ENCODE measurements at places on chromosomes 16 and 17.

GRCh38 chr16:79970551-79971236 is 370.2 kb upstream of the MAF start:
- DNase-seq, result no peak

- no peak for DNase-seq
Observed at GRCh38 chr16:87954361-87954760, 3.1 kb downstream of the BANP start.

DNA sequence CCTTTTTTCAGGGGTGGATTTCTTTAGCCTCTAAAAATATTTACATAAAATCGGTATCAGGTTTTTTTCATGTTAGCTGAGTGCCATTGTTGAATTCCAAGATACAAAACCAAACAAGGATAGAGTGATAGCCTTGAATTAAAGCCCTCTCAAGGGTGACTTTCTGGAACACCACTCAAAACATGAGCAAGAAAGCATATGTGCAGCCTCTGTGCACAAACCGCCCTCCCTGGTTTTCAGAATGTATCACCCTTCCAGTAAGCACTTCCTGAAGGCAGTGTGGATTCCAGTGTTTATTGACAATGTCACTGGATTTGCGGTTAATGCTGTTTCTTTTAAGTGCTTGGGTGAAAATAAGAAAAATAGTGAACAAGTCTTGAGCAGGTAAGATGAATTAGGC is 597.7 kb downstream of the TMEM114 start:
- DNase-seq, result no peak

DNA sequence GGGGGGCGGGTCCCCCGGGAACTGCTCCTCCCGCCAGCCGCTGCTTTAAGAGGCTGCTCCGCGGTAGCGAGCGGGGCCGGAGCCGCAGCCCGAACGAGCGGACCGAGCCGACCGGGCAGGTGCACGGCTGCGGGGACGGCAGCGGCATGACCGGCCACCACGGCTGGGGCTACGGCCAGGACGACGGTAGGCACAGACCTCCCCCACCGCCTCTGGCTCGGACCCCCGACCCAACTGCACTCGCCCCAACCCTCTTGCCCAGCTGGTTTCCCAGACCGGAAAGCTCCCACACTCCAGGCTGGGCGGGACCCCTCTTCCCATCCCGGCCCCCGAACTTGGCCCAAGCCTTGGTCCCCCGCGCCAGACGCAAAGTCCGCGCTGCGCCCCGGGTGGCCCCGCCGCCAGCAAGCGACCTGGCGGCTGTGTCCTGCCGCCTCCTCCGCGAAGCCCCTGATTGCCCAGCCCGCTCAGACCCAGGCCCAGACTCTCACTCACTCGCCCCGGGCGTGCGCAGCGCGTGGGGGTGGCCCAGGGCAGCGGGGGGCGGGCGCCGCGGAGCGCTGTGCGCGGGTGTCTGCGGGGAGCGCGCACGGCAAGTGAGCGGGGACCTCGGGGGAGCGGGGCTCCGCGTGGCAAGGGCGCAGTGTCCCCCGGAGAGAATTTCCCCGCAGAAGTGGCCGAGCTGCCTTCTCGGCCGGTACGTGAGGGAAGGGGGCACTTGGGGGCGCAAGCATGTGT is at the start of gene CA7:
CA7 (plus strand) TSS at position 73 of the 738 bp plus-strand sequence; CDS start at position 147, 74 bp downstream.
- no peak for DNase-seq

DNA sequence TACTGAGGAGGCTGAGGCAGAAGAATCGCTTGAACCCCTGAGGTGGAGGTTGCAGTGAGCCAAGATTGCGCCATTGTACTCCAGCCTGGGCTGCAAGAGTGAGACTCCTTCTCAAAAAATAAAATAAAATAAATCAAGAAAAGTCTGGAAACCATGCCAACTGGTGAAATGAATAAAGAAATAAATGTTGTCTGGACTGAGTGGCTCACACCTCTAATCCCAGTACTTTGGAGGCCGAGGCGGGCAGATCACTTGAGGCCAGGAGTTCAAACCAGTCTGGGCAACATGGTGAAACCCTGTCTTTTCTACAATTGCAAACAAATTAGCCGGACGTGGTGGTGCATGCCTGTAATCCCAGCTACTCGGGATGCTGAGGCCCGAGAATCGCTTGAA is 744 bp upstream of the LRRC37A3 start:
- DNase-seq, result no peak

DNA sequence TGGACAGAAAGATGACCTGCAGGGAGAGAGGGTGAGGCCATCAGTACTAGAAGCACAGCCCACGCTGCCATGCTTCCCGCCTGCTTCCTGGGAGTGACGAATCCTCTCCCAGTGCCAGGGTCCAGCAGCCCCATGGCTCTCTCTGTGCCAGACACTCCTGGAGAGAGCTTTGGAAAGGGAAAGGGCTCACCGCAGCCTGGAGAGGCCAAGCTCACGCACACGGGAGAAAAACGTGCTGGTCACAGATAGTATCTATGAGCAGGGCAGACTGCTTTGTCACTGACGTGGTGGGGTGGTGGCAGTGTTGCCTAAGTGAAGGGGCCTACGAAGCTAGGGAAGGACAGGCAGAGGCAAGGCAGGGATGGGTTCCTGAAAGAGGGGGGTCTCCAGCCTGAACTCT is 5.4 kb downstream of the WBP2 start:
- no peak for DNase-seq

DNA sequence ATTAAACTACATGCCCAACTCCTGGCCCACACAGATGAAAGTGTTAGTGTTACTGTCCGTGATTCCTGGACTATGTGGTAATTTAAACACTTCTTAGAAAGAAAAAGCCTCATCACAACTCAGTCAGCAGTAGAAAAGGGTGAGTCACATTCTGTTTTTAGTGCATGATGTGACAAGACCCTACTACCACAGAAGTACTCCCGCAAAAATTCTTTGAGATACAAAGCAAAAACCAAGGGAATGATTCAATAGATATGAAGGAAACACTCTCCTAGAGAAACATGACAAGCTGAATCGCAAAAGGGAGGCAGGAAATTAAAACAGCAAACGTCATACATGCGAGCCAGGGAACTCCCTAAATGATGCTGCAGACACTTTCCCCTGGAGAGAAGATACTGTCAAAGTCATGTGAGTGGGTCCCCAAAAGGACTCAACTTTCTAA is 14.4 kb downstream of the SNN start:
- DNase-seq, result no peak

GRCh38 chr17:44071198-44071520 is 624 bp downstream of the G6PC3 start:
- no peak for DNase-seq

GRCh38 chr16:24853830-24854229 is 8.1 kb downstream of the SLC5A11 start:
- DNase-seq, result no peak

- no peak for DNase-seq
Observed at GRCh38 chr16:3656491-3657468, 2.3 kb downstream of the DNASE1 start.

- no peak for DNase-seq
Observed at GRCh38 chr16:54366943-54367342, 80.4 kb upstream of the IRX3 start.

GRCh38 chr16:65896448-65897153 is 469.9 kb upstream of the CDH5 start:
- DNase-seq, result no peak

GRCh38 chr16:30621765-30622164 is 11.6 kb upstream of the ZNF689 start:
- DNase-seq, result no peak

DNA sequence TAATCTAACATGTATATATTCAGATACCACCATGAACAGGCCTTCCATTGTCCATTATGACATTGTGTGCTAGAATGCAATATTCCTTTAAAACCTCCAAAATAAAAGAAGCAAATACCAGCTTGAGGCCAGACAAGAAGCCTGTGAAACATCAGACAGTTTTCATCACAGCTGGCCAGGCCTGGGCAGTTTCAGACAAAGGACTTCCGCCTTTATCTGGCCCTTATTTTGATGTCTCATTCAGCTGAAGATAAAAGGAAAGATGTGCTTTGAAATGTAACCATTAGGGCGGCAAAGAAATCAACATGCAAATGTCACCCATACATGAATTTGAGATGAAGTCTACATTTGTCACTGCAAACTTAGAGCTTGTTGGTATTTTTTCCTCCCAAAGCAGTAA is 737.5 kb downstream of the KCNJ2 start:
- DNase-seq, result no peak

DNA sequence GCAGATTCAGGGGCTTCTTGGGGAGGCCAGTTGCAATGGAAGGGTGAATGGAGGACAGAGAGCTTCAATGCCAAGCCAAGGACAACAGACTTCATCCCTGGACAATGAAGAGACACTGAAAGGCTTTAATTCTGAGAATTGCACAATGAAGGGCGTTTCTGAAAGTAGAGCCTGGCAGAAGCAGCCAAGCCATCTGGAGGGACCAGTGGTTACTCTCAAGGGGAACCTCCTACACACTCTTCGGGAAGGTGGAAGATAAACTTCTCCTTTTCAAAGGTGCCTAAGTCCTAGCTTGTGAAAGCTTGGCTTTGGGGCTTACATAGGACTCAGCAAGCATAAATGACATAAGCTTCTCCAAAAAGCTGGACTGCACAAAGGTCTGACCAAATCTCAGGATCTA is 6.2 kb upstream of the CES1 start:
- no peak for DNase-seq

- no peak for DNase-seq
Observed at GRCh38 chr16:25064937-25065336, 46.6 kb upstream of the LCMT1 start.

DNA sequence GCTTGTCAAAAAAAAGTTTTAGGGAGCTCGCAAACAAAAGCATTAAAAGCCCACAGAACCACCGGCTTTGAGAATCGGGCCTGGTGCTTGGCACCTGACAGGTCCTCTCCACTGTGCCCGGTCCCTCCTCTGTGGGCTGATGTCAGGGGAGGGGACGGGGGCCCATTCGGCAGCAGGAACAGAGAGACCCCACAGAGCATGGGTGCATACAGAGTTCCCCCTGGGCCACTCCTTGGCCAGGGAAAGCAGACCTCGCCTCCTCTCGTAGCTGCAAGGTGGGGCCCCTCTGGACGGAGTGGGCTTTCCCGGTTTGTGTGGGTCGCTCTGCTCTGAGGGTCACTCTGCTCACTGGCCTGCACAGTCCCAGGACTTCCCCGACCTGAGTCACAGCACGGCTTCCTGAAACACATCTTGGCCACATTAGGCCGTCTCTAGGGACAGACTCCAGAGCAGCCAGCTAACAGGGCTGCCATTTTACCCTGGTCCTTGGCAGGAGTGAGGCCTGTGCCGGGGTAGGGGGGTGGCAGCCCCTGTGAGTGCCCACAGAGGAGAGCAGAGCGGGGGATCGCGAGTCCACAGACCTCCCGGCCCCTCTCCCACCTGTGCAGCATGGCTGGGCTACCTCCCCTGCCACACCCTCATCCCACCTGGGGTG is 11.1 kb downstream of the CBFA2T3 start:
- DNase-seq, result no peak

DNA sequence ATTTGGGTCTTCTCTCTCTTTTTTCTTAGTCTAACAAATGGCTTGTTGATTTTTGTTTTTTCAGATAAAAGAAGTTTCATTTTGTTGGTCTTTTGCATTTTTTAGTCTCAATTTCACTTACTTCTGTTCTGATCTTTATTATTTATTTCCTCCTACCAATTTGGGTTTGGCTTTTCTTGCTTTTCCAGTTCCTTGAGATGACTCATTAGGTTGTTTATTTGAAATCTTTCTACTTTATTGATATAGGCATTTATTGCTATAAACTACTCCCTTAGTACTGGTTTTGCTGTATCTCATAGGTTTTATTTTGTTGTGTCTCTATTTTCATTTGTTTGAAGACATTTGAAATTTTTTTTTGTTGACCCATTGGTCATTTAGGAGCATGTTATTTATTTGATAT is 152.2 kb upstream of the MPHOSPH6 start:
- no peak for DNase-seq

GRCh38 chr16:3097266-3097665 is 1.8 kb downstream of the ZSCAN10 start:
- no peak for DNase-seq

DNA sequence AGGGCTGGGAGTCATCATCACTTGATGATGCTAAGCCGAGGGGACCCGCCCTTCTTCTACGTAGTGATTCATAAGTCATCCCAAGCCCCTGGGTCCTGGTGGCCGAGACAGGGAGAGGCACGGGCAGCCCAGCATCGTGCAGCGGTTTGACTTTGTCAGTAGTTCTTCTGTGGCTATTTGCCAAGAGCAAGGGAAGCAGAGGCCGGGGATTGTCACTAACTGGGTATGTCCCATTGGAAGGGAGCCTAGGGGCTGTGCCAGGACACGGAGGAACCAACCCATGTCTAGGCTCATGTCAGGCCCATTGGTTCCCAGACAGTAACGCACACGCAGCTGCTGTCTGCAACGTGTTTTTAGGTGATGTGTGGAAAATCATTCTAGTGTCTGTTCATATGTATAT is 58.5 kb downstream of the ATP2C2 start:
- no peak for DNase-seq

- no peak for DNase-seq
Observed at GRCh38 chr16:56767024-56767423, 37.1 kb downstream of the NUP93 start.

GRCh38 chr16:7912132-7912531 is 579.5 kb downstream of the RBFOX1 start:
- DNase-seq, result no peak

DNA sequence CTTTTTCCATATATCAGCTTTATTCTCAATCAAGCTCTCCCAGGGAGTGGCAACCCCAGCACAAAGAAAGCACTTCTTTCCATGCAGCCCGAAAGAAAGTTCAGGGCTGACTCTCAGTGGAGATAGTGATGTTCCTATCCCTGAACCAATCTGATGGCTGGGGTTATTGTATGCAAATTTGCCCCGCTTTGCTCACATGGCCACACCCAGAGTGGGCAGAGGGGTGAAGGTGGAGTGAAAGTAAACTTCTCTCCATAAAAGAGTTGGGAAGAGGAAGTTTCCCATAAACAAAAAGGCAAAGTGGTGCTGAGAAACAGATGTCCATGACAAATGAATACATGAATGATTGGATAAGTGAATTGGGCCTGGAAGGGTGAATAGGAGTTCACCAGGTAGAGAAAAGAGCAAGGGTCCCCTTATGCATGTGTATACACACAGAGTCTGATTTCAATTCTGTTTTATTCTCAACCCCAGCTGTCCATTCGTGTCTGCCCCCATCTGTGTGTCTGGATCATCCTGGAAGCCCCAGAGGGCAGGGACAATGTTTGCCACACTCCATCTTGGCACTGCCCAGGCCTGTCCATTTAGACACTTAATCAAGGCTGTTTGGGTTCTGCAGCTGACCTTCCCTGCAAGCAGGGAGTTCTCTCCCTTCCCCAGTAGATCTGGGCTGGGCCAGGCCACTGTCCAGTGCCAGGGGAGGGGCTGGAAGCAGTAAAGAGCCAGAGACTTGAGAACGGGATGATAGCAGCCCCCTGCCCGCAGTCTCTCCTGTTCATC is 14.1 kb upstream of the NGFR start:
- no peak for DNase-seq

GRCh38 chr16:50856991-50857390 is 115.1 kb downstream of the CYLD start:
- DNase-seq, result no peak

GRCh38 chr17:34909040-34909439 is 52.2 kb downstream of the CCT6B start:
- DNase-seq, result no peak

- no peak for DNase-seq
Observed at GRCh38 chr17:81002409-81003361, 11.0 kb downstream of the CHMP6 start.

Data from activated CD4-positive, alpha-beta T cell treated with anti-CD3 and anti-CD28 coated beads, Interleukin-2, Interleukin-4, amounts not matched to agents 100 ng/mL and 50 ng/mL, durations not matched to agents 16 hours and 8 hours (primary cell).